Activated CD4-positive, alpha-beta T cell treated with anti-CD3 and anti-CD28 coated beads for 24 hours (primary cell): ENCODE measurements at places on chromosomes 4 and X.
A peak's percentile ranks its signal among the peaks of the same experiment; 100 is the strongest.

- no peak for DNase-seq
Measured at GRCh38 chr4:13865871-13866669, 238.5 kb upstream of the BOD1L1 start.

DNA sequence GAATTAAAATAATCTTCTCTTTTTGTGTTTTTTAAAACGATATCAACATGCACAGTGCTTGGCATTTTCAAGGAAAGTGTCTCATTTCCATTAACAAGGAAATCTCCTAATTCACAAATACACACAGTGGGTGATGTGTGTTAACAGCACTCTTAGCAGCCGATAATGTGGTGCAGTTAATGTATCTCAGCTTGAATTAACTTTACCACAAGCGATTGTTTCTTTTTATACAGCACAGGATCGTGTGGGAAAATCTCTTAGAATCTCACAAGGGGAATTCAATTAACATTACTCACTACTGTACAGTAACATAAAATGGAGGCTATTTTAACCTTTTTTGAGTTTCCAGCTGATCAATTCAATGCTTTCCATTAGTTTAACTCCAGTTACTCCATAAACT is 1841.9 kb downstream of the STIM2 start:
- DNase-seq = no peak

GRCh38 chrX:672931-673330 is 42.3 kb downstream of the SHOX start:
- DNase-seq = no peak

DNA sequence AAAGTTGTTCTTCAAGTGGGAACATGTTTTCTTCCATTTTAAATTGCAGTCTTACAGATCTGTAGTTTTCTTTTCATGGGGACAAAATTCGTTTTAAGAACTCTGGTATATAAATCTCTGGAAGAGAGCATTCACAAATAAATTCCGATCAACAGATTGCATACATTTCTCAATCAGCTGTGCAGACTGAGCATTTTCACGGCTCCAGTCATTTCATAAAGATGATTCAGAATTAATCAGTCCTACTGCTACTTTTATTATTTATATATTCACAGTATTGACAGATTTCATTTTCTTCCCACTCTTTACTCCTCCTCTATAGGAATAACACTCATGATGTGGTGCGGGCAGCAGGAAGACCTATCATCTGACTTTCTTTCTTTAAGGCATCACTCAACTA is 534.9 kb upstream of the FTHL17 start:
- DNase-seq = no peak

DNA sequence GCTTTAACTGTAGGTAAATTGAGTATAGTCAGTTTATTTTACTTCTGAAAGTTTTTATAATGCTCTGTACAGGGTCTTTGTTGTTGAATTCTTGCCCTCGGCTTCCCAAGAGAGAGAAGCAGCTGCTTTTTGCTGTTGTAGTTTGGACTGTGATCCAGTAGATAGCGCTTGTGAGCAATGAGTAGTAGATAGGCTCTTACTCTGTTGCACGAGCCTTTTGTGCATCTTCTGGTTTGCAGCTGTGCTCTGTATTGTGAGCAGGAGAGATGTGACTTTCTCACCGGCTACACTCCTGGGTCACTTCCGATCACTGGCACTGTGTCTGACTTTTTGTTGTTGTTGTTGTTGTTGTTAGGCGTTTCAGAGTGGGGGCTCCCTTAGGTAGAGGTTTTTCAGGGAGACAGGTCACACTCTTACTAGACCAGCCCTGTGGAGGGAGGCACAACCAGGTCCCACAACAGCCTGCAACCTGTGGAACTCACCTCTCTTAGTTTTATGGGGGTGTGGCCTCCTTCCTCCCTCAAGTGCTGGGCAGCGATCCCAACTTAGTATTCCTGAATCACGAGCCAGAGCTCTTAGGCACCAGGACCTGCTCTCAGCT is 822.1 kb upstream of the GALNTL6 start:
- no peak for DNase-seq

DNA sequence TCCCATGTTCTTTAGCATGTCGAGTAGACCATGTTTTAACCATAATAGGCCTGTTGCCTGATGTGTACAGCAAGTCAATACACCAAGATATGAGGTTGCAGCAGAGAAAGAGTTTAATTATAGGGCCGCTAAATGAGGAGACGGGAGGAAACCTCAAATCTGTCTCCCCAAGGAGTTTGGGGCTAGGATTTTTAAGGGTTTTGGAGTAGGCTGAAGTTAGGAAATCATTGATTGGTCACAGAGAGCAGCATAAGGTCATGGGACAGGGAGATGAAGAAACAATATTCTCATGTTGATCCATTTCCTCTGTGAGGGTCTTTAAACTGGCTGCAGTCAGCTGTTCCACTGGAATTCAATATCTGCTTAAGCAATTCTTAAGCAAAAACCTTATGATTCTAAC is 160.2 kb upstream of the GALNT7 start:
- DNase-seq = no peak

- DNase-seq = peak; percentile 58
Measured at GRCh38 chr4:9703391-9703790, 78.0 kb upstream of the DRD5 start.

GRCh38 chrX:145292218-145292617 is 44.9 kb downstream of the SPANXN1 start:
- DNase-seq = no peak

- DNase-seq = no peak
Measured at GRCh38 chr4:138861135-138861534, 154.4 kb upstream of the NOCT start.

DNA sequence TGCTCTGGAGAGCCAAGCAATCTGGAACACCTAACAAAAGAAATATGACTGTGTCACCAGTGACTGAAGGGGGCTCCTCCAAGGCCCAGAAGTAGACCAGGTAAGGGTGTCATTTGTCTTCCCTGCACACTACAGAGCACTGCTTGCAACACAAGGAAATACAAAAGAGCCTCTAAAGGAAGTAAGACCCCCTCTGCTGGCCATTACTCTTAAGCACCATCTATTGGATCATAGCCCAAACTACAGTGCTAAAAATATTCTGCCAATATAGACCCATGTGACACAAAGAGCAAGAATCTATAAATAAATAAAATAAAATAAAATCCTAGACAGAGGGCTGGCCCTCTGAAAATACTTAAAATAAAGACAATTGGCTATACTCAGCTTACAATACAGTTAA is 528.7 kb downstream of the TMA16 start:
- no peak for DNase-seq

DNA sequence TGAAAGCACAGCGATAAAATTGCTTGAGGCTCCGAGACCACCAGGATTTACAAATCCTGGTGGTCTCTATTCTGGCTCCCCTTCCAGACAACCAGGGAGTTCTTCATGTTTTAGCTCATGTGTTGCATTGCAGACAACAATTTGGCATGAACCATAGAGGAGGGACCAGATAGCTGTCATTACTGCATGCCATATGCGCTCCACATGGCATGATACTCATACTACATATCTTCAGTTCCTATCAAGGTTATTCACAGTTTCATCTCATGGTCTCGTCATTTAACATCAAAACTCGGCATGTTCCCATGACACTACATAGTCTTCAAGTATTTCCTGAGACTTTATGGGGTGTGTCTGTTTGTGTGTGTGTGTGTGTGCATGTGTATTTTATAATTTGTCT is 220.3 kb downstream of the OR13H1 start:
- DNase-seq = no peak

DNA sequence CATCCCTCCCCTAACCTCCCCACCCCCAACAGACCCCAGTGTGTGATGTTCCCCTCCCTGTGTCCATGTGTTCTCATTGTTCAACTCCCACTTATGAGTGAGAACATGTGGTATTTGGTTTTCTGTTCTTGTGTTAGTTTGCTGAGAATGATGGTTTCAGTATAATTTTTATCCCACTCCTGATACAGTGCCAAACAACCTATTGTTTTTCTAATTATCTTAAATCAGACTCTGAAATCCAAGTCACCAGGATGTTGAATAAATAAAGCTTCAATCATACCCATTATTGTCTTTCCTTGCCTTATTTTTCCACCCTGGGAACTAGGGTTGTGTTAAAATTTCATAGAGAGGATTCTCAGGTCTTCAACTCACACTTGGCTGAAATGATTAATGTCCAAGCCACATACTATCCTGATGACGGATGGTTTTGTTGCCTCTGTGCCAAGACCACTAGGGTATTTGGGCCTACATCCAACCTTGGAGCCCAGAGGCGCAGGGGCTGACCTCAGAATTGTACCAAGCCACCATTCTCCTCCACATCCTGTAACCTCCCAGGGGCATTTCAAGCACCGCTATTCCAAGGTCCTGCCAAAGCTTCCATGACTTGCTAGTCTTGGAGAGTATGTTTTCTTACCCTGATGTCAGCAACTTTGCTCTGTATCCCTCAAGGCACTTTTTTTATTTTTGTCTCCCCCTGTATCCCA is 332.4 kb downstream of the ARHGAP24 start:
- DNase-seq = no peak
